ENCODE measurements at places on chromosomes 2 and 18. TPM values are rescaled to one million over a fixed set of nuclear protein-coding genes. Genes with fewer than 3 reads are reported as not detected.

- no peak overlapping the region for H3K27ac ChIP-seq
Measured at GRCh38 chr18:11937874-11938478, 29.9 kb upstream of the MPPE1 start.

GRCh38 chr18:77079954-77080682 lies 52.5 kb downstream of the MBP start:
- H3K27ac ChIP-seq, result no peak overlapping the region
- H3K4me3 ChIP-seq, result no peak overlapping the region
- peaks cover 74% of the 10 kb centered on the region for H3K36me3 ChIP-seq
- no peak for DNase-seq

GRCh38 chr18:73715210-73715670 lies 432.4 kb downstream of the FBXO15 start:
- H3K4me1 ChIP-seq, result peaks cover 21% of the 10 kb centered on the region
- no peaks in the 10 kb centered on the region for H3K36me3 ChIP-seq
- H3K4me3 ChIP-seq, result no peak overlapping the region

GRCh38 chr18:22624176-22624575 lies 206.5 kb upstream of the CTAGE1 start:
- no peak for DNase-seq
- peaks cover 10% of the 10 kb centered on the region for H3K4me1 ChIP-seq
- no peaks in the 10 kb centered on the region for H3K36me3 ChIP-seq
- no peak overlapping the region for H3K27ac ChIP-seq

DNA sequence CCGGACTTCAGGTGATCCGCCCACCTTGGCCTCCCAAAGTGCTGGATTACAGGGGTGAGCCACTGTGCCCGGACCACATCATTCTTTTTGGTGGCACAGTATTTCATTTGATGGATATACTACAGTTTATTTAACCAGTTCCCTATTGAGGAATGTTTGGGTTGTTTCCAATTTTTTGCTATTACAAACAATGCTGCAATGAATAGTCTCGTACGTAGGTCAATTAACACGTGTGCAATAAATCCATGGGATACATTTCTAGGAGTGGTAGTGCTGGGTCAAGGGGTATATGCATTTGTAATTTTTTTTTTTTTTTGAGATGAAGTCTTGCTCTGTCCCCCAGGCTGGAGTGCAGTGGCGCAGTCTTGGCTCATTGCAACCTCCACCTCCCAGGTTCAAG lies 28.4 kb upstream of the XPO1 start:
- H3K27ac ChIP-seq, result no peak overlapping the region
- DNase-seq, result no peak
- no peaks in the 10 kb centered on the region for H3K4me1 ChIP-seq

- no peaks in the 10 kb centered on the region for H3K4me1 ChIP-seq
- H3K27me3 ChIP-seq, result peaks cover 54% of the 10 kb centered on the region
- no peak overlapping the region for H3K27ac ChIP-seq
- H3K36me3 ChIP-seq, result peaks cover 9% of the 10 kb centered on the region
- no peak overlapping the region for H3K4me3 ChIP-seq
- DNase-seq, result no peak
Measured at GRCh38 chr2:10957391-10957790, 45.7 kb downstream of the KCNF1 start.

DNA sequence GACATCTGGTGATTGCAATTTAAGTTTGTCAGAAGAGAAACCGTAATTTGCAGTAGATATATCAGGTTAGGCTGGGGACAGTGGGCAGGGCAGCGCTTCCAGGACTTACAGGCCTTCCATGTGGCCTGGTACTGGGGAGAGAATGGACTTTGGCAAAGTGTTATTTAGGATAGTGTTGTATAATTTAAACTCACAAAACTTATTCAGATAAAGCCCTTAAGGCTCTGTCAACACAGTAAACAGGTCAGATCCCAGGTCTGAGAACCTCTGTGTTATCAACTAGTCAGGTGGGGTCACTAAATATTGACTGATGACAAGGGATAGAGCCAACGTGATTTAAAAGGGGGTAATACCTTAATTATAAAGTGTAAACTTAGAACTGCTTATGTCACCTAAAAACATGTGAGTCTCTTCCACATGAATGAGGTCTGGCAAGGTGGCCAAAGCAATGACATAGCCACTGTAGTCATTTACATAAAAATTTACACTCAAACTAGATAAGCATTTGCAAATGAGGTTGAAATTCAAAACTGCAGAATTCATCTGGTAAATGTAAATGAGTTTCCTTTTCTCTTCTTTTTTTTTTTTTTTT lies 80.2 kb upstream of the DNMT3A start:
- no peaks in the 10 kb centered on the region for H3K4me1 ChIP-seq
- no peaks in the 10 kb centered on the region for H3K36me3 ChIP-seq
- no peak overlapping the region for H3K27ac ChIP-seq

GRCh38 chr2:151302879-151303278 lies 13.4 kb upstream of the NMI start:
- H3K27me3 ChIP-seq, result no peaks in the 10 kb centered on the region
- no peak overlapping the region for H3K4me3 ChIP-seq
- no peak overlapping the region for H3K27ac ChIP-seq
- H3K4me1 ChIP-seq, result peaks cover 37% of the 10 kb centered on the region
- no peaks in the 10 kb centered on the region for H3K36me3 ChIP-seq

GRCh38 chr2:129902731-129903585 lies 76.5 kb upstream of the RAB6C start:
- peaks cover 50% of the 10 kb centered on the region for H3K27me3 ChIP-seq
- no peak overlapping the region for H3K27ac ChIP-seq
- no peaks in the 10 kb centered on the region for H3K4me1 ChIP-seq
- H3K36me3 ChIP-seq, result no peaks in the 10 kb centered on the region
- DNase-seq, result no peak

DNA sequence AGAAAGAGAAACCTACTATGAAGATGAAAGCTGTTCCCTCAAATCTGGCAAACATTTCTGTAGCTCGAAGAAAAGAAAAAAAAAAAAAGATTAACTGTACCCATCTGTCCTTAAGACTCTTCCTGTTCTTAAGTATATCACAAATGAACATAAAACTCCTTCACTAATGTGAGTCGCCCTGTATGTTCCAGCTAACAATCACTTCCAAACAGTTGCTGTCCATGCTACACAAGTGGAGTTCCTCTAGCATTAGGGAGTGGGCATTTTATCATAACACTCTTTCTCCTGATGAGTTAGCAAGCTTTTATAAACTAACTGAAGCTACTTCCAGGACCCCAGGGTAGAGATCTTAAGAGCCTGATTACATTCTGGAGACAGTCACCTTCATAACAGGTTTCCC lies 5.8 kb downstream of the CUL3 start:
- H3K27ac ChIP-seq, result peak overlapping the region; percentile 72
- H3K4me3 ChIP-seq, result peak overlapping the region; percentile 57
- H3K36me3 ChIP-seq, result peaks cover 17% of the 10 kb centered on the region
- no peak for DNase-seq
- H3K27me3 ChIP-seq, result no peaks in the 10 kb centered on the region
- peaks cover 48% of the 10 kb centered on the region for H3K4me1 ChIP-seq

DNA sequence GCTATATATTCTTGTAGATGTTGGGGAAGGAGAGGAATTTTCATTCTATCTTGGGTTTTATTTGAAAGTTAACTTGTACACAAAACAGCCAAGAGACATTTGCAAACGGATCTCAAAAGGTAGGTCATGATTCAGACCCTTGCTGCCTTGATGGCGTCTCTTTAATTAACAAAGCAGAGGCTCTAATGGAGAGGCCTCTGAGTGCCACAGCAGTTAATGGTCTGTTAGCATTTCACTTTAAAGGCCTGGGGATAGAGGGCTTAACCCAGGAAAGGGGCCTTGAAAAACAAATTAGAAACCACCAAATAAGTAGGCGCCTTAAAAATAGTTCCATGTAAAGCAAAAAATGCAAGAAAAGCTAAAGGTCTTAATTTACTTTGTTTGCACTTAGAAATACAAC lies 836.9 kb upstream of the CELF4 start:
- H3K4me3 ChIP-seq, result no peak overlapping the region
- H3K27ac ChIP-seq, result no peak overlapping the region
- no peaks in the 10 kb centered on the region for H3K36me3 ChIP-seq
- DNase-seq, result no peak

The LONRF2 gene
- 9.7 TPM for total RNA-seq

The MAL gene
- not detected for total RNA-seq

The GKN2 gene
- total RNA-seq, result not detected

The RGPD4 gene
- not detected for total RNA-seq

The MGAT4A gene
- total RNA-seq, result 21.8 TPM

The LRRFIP1 gene
- 152 TPM for total RNA-seq
